ENCODE measurements at places on chromosomes 7 and 10. TPM values are rescaled to one million over a fixed set of nuclear protein-coding genes. Genes with fewer than 3 reads are reported as not detected.

Gene WEE2
- not detected for total RNA-seq

Gene NPSR1
- not detected for total RNA-seq

Gene CLRN3
- not detected for total RNA-seq

Gene GIMAP7
- 21.4 TPM for total RNA-seq

Gene WNT16
- total RNA-seq, result not detected

Gene SYCE1
- not detected for total RNA-seq

Gene EBLN1
- not detected for total RNA-seq

GRCh38 chr10:96814264-96814663, 17.8 kb upstream of the LCOR start:
- DNase-seq, result no peak

GRCh38 chr7:1956611-1957470, 275.9 kb downstream of the MAD1L1 start:
- DNase-seq, result no peak

DNA sequence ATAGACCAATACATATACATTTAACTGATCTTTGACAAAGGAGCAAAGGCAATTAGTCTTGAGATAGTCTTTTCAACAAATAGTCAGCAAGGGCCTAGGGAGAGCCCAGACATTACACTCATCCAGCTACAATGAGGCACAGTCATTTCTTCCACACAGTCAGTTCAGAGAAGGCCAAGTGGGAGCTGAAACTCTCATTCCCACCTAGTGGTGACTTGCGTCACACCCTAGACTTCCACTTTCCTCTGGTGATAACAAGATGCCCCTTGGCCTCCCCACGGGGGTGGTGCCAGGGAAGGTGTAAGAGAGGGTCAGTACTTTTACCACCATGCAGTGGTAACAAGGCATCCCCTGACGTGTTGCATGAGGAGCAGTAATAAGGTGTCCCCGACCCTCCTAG, 8.0 kb downstream of the FRMPD2 start:
- no peak for DNase-seq

DNA sequence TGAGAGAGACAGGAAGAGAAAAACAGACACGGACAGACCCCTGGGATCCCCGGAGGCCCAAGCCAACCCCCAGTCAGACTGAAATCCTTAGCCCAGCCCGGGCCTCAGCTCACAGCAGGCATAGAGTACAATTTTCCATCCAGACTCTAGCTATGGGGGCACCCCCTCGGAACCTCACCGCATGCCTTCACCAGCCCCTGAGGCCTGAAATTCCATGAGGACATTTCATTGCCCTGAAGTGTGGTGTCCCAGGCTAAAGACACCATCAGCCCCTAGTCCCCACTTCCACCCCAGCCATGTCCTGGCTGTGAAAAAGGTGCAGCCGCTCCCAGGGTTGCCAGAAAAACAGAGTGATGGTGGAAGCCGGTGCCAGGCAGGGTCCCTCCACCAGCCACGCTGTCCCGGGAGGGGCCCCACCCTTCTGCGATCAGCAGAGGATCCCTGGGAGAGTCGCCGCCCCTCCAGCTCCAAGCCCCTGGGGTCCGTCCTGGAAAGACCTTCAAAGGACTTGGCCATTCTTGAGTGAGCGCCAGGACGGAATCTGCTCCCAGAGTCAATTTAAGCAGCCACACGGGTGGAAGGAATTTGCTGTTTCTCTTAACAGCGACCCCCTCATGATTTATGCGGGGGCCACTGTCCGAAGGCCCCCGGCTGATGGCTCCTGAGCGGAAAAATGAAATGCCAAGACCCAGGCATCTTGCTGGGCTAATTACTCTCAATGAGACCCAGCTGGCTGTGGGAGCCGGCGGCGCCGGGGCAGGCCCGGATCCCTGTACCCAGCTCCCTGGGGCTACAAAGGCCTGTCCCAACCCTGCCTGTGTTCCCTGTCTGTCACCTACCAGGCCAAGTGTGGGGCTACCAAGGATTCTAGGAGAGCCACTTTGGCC, 23.2 kb downstream of the MYL10 start:
- DNase-seq, result no peak

All from thoracic aorta (tissue), 2 donors.